Stimulated activated CD4-positive, alpha-beta T cell treated with anti-CD3 and anti-CD28 coated beads, Interleukin-1b, Interleukin-23, amount 100 ng/mL, for 1 hour (primary cell): ENCODE measurements at places on chromosomes 11 and 22.

- no peak for DNase-seq
Observed at GRCh38 chr11:28140689-28141455, 32.7 kb downstream of the METTL15 start.

DNA sequence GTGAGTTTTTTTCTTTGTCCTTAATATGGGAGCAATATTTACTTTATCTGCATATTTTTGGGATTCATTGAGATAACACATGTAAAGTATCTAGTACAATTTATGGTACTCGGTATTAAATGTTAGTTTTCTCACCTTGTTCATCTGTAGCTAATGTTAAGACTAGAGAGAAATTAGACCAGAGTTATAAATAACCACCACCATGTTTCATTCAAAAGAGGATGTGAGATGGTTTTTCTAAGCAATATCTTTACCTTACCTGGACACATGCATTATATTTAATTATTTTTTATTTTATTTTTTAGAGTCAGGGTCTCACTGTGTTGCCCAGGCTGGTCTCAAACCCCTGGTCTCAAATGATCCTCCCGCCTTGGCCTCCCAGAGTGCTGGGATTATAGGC lies 18.4 kb downstream of the ARHGAP42 start:
- no peak for DNase-seq

DNA sequence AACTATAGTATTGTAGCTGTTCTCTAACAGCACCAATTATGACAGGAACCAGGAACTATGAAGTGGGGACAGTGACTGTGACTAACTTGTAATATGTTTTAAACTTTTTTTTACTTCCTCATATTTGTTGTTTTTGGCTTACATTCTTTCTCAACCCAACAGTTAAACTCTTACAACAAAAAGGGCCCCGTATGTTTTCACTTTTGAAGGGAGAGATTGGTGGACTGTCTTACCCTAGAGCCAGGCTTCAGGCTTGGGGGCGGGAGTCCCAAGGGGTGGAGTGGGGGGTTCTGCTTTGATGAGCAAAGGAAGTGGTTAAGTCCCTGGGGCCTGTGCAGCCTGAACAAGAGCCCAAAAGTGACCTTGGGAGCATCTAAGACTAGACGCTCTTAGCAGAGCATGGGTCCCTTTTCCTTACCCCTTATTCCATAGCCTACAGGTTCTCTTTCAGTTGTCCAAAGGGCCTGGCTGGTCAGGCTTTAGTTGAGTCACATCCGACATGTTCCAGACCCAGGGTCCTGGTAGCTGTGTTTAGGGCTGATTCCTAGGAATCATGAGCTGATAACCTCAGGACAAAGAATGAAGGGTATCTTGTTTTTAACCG lies 38.8 kb downstream of the STIM1 start:
- no peak for DNase-seq

GRCh38 chr11:99268886-99269285 lies 248.1 kb downstream of the CNTN5 start:
- no peak for DNase-seq

DNA sequence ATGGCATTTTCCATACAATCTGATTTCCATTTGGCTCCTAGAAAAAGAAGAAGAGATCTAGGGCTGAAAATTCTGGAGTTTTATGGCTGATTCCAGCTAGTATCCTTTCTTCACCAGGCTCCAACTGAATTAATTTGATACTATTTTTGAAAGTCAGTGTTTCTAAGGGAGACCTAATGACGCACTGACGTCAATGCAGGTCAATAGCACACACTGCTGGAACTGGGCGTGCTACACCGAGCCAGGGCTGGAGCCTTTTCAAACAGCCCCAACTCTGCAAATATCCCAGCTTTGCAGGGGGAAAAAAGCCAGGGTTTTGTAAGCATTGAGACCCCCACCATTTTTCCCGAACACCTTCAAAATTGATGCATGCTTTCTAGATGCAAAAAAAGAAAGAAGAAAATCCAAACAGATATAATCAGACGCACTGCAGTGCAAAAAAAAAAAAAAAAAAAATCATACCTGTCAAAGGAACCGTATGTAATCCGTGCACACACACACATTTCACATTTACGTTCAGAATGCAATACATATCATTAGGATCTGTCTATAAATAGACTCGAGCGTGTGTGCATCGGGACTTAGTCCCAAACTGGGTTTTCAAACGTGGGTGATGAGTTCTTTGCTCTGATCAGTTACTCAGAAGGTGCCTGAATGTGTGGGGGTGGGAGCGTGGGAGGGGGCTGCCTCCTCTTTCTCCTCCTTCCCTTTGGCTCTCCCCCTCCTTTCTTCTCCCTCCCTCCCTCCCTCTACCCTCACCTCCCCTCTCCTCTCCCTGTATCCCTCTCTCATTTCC lies 124.5 kb upstream of the HSD17B12 start:
- DNase-seq, result no peak

GRCh38 chr22:24407884-24408283 lies 19.5 kb upstream of the ADORA2A start:
- DNase-seq, result no peak

GRCh38 chr11:3126207-3126865 lies 38.8 kb downstream of the OSBPL5 start:
- no peak for DNase-seq

- no peak for DNase-seq
Observed at GRCh38 chr11:67489203-67489884, 6.5 kb downstream of the AIP start.

DNA sequence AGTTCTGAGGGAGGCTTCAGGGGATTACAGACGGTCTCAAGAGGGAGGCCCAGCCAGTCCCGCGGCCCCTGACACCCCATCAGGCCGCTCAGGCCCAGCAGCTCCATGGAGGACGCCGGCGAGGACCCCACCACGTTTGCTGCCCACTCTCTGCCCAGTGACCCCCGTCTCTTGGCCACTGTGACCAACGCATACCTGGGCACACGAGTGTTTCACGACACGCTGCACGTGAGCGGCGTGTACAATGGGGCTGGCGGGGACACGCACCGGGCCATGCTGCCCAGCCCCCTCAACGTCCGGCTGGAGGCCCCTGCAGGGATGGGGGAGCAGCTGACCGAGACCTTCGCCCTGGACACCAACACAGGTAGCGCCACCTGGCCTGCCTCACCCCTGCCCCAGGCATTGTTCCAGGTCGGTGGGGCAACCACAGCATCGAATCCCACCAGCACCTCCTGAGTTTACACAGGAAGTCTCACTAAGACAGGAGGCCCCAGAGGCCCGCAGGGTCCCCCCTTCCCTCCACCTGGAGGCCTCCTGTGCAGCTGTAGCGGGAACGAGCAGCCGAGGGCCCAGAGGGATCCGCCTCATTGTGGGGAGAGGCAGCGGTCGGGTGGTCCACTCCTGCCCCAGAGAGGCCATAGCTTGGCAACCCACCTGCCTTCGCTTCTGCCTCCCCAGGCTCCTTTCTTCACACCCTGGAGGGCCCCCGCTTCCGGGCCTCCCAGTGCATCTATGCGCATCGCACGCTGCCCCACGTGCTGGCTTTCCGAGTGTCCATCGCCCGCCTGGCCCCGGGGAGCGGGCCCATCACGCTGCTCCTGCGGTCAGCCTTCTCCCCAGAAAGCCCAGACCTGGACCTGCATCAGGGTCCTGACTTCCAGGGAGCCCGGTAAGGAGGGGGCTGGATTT lies 1.0 kb downstream of the PGGHG start:
- DNase-seq, result no peak

- no peak for DNase-seq
Observed at GRCh38 chr22:30238136-30238535, 8.4 kb downstream of the LIF start.

DNA sequence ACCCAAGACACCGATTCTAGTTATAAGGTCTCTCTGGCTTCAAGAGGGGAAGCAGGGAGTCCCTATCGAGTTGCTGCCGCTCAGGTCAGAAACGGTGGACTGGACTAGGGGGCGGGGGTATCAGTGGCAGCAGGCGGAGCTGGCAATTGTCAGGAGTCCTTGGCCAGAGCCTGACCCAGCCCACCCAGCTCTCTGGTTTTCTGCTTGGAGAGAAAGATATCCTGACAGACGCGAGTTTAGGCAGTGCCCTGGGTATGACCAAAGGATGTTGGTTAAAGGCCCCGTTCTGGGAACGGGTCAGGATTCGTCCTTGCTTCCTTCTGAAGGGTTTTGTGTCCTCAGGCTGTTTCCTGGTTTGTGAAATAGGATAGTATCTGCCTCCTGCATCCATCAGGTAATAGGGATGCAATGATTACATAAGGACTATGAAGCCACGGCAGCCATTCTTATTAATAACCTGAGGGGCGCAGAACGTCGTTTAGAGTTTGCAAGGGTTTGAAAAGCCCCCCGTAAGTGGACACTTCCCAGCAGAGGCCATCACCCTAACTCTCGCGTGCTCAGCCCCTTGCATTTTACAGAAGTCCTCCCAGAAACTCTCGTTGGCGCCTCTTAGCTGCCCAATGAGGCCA lies 700 bp upstream of the DEPDC5 start:
- no peak for DNase-seq

DNA sequence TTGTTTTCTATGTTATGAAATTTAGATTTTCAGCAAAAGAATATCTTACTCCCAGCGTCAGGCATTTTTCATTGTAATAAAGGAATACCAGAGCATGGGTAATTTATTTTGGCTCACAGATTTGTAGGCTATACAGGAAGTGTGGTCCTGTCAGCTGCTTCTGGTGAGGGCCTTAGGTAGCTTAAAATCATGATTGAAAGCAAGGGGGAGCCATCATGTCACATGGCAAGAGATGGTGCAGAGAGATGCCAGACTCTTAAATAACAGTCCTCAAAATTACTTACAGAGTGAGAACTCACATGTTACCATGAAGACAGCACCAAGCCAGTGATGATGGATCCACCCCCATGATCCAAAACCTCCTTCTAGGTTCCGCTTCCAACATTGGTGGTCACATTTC lies 825.0 kb upstream of the CHORDC1 start:
- no peak for DNase-seq
